ENCODE measurements at places on chromosomes 16 and 17.

DNA sequence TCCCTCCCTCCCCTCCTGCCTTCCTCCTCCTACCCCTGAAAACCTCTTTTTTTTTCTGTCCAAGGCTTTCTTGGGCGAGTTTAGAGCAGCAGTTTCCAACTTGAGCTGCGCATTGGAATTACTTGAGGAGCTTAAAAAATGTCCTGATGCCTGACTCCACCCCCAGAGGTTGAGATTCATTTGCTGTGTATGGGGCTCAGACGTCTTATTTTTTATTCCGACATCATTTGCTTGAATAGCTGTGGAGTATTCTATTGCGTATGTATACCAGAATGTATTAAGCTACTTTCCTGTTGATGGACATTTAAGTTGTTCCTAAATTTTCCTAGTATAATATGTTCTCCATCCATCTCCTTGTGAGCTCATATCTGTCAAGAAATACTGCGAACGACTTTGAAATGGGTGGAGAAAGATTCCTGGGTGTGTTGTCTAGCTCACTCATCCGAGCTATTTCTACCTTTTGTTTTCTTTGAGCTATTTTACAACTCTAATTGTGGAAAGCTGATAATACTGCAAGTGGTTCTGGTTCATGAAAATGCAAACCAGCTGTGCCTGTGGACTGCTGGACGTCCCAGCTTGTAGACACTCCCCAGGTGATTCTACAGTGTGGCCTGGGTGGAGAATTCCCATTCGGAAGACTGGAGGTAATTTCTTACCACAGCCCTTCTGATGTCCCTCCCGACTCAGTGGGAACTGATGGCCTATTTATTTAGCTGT lies 40.5 kb downstream of the CMIP start:
- peak; percentile 6 for DNase-seq

DNA sequence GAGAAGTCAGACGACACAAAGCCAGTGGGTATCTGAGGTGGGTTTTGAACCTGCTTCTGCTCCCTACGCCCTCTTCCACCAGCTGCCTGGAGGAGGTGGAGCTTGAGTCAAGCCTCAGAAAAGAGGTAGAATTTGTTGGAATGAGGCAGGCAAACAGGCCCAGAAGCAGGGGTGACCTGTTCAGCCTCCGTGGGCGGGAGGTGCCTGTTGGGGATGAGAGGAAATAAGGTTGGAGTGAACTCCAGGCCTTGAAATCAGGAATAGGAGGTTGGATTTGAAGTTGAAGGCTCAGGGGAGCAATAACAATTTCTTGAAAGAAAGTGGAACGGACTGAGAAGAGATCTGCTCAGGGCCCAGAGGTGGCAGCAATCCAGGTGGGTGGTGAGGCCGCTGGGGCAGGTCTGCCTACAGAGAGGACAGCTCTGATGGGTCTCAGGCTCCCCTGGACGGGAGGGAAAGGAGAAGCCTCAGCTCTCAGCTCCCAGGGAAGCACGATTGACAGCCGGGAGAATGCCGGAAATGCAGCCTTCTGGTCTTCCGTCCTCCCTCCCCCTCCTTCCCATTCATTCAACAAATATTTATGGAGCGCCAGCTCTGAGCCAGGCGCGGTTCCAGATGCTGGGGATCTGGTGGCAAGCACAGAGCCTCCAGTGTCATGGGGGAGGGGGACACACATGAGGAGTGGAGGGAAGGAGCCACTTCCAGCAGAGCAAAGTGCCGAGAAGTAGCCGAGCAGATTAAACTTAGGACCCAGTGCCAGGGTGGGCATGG lies 61.9 kb upstream of the CIBAR2 start:
- DNase-seq, result peak; percentile 31

DNA sequence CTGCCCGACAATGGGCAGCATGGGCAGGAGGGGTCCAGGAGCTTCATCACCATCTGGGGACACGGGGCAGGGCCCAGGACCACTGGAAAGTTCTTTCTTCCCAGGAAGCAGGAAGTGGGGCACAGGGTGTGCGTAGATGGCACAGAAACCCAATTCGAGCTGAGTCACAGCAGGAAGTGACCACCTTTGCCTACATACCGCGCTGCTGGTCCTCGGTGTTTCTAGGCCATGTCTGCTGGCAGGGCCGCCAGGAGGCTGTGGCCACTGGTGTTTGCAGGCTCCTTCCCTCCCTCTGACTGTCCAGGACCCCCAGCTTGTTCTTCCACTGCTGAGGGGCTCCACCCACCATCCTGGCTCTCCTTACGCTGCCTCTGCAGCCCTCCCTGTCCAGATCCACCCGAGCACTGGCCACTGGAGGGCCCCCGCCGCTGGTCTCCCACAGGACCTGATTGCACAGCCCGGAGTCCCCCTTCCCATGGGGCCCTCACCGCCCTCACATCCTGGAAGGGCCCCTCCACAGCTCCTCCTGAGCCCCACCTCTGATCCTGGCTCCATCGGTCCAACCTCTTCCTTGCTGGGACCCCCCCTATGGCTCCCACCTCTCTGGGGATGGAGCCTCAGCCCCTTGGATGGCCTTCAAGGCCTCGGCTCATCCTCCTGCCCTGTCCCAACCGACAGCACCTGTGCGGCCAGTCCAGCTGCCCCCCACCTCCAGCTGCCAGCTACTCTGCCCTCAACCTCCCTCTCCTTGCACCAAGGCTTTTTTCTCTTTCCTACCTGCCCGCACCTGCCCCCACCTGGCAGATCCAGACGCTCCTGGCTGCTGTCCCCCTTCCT lies 14.5 kb upstream of the RASD1 start:
- no peak for DNase-seq

GRCh38 chr16:87391324-87391949 lies 699 bp upstream of the MAP1LC3B start:
- DNase-seq, result no peak
